Stimulated activated CD4-positive, alpha-beta T cell treated with anti-CD3 and anti-CD28 coated beads, TNF-alpha, amount 100 ng/mL, for 1 hour (primary cell): ENCODE measurements at places on chromosomes 1 and 21.

GRCh38 chr21:44802396-44803153 is 955 bp upstream of the UBE2G2 start:
- DNase-seq: no peak

DNA sequence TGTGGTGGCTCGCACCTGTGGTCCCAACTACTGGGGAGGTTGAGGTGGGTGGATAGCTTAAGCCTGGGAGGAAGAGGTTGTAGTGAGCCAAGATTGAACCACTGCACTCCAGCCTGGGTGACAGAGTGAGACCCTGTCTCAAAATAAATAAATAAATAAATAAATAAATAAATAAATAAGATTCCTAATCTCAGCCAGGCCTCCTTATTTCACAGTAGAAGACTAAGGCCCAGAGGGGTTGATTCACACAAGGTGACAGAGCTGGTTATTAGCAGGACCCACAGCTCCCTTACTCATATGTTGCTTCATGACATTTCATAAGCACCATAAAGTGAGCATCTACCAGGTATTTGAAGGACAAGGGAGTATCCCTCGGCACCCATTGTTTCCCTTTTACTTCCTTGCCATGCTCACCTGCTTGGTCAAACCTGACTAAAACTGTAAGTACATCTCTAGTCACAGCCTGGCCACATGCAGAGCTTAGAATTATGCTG is 32.7 kb downstream of the ALG14 start:
- DNase-seq: no peak

GRCh38 chr1:23908453-23909341 is 4.5 kb downstream of the CNR2 start:
- no peak for DNase-seq

DNA sequence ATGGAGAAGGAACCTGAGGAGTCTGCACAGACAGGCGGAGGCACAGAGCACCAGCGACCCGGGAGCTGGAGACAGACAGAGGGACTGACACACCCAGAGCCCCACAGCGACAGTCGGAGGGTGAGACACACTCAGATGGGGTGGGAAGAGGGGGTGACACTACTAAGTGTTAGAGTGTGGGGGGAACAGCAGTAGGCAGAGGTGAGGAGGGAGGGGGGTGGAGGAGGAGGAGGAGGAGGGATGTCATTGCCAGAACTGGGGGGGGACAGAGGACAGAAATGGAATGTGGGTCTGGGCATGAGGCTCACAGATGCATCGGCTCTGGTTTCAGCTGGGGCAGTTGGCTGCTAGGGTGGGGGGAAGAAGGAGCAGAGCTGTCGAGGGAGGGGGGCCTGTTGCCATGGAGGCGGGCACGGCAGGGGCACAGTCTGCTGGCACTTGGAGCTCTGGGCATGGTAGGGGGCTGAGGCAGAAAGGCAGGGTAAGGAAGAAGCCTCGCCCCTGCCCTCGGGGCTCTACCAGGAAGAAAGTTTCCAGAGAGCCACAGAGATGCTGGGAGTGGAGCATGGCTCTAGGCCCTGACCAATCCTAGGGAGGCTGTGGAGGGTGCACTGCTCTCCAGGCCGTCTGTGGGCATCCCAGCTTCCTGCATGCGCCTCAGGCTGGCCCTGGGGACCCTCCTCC is 37.3 kb downstream of the AHDC1 start:
- DNase-seq: no peak

- DNase-seq: no peak
Observed at GRCh38 chr21:39107739-39108138, 75.5 kb downstream of the PSMG1 start.

- DNase-seq: no peak
Observed at GRCh38 chr1:26848941-26849774, 13.8 kb upstream of the SFN start.

DNA sequence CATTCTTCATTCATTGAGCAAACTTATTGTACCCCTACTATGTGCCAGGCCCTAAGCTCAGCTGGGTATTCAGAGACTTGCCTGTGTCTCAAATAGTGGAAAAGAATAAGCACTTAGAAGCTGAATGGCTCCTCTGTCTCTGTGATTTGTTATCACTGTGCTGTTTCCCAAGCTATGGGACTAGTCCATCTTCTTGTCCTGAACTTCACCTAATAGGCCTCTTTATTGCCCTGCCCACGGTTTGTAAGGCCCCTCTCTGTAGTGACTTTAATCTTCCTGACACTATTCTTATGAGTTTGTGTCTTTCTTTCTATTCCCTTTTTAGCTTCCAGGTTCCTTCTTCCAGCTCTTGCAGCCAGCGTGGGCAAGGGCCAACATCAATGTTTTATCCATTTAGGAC is 85.4 kb upstream of the LPGAT1 start:
- DNase-seq: no peak

DNA sequence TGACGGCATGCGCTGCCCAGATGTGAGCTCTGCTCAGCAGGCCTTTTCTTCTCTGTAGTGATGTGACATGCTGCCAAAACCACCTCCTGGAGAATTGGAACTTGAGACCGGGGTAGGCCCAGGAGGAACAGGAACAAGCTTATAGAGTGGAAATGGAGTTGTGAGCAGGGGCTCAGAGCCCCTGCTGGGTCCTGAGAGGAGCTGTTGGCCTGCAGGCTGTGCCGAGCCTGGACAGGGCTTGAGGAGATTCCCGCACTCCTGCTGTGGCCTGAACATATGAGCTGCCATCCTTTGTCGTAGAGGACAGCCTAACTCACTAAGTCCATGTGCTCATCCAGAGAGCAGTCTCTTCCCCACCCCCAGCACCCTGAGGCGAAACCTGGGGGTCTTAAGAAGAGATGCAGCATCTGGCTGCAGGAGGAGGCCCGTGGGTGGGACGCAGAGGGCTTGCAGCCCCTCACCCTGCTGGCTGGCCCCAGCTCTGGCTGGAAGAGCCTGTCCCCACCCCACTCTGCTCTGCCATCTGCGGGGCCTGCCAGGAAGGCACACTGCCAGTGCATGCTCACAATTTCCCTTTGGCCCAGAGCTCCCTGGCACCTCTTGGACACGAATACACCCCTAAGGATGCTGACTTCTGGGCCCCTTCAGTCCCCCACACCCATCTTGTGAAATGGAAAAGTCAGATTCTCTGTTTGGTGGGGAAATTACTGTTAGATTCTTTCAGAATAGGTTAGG is 42.5 kb downstream of the PTPRF start:
- no peak for DNase-seq

DNA sequence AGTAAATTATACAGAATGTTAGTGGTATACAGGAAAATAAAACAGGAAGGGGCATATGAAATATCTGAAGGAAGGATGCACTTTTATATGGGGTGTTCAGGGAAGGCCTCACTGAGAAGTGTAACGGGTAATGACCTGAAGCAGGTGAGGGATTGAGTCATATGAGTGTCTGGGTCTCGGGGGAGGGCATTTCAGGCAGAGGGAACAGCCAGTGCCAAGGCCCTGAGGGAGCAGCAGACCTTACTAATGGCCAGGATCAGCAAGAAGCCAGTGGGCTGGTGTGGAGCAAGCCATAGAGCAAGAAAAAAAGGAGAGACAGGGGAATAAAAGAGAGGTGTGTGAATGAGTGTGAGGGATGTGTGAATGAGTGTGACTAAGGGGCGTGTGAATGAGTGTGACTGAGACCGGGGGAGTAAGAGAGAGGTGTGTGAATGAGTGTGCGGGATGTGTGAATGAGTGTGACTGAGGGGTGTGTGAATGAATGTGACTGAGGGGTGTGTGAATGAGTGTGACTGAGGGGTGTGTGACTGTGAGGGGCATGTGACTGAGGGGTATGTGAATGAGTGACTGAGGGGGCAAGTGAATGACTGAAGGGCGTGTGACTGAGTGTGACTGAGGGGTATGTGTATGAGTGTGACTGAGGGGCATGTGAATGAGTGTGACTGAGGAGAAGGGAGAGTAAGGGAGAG is 107.2 kb downstream of the GLIS1 start:
- no peak for DNase-seq
